ENCODE measurements at places on chromosomes 16 and 17. TPM values are rescaled to one million over a fixed set of nuclear protein-coding genes. Genes with fewer than 3 reads are reported as not detected.

The SLC12A3 gene
- total RNA-seq, result not detected

The CD300LB gene
- 0.49 TPM for total RNA-seq

The CTRB2 gene
- total RNA-seq, result not detected

The KRTAP4-6 gene
- not detected for total RNA-seq

The RHBDF1 gene
- total RNA-seq, result 49.0 TPM

The MYH13 gene
- not detected for total RNA-seq

The SKA2 gene
- 27.6 TPM for total RNA-seq

The LGALS9 gene
- 80.7 TPM for total RNA-seq

The PRR35 gene
- not detected for total RNA-seq

The C16orf74 gene
- total RNA-seq, result 33.6 TPM

The PPP1R27 gene
- total RNA-seq, result not detected

The TEN1 gene
- 23.6 TPM for total RNA-seq

The CFAP97D1 gene
- not detected for total RNA-seq

The ALDH3A1 gene
- 1.2 TPM for total RNA-seq

The AGRP gene
- total RNA-seq, result not detected

The ETV4 gene
- total RNA-seq, result 3.7 TPM

The MYOCD gene
- 28.2 TPM for total RNA-seq

The RNU2-1 gene
- total RNA-seq, result 1,456 TPM

The SCNN1G gene
- 18.9 TPM for total RNA-seq

The STARD3 gene
- total RNA-seq, result 64.4 TPM

The SOX9 gene
- 21.4 TPM for total RNA-seq

The SKAP1 gene
- total RNA-seq, result 25.4 TPM

The HIC1 gene
- 14.9 TPM for total RNA-seq

The GJC1 gene
- total RNA-seq, result 44.0 TPM

The PDE6G gene
- total RNA-seq, result not detected

The FBXL20 gene
- 19.4 TPM for total RNA-seq

The MAP2K6 gene
- 10.6 TPM for total RNA-seq

The SCPEP1 gene
- total RNA-seq, result 79.6 TPM

The KRTAP9-8 gene
- total RNA-seq, result not detected

The CARD14 gene
- total RNA-seq, result 19.3 TPM

The INCA1 gene
- total RNA-seq, result 1.1 TPM
